ENCODE measurements at places on chromosomes 3 and 15.
A peak's percentile ranks its signal among the peaks of the same experiment; 100 is the strongest.

GRCh38 chr15:100558771-100559254 lies 30.1 kb upstream of the CERS3 start:
- no peak for DNase-seq

DNA sequence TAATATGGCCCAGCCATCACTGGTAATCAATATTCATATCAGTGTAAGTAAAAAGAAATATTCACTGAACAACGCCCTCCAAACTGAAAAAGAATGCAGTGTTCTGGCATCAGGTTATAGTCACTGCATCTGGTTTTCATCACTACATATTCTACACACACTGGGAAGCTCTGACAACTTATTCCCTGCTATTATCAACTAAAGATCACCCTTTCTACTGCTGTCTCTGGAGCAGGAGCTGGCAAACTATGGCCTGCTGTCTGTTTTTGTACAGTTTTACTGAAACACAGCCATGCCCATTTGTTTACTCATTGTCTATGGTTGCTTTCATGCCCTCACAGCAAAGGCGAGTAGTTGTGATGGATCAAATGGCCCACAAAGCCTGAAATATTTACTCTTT lies 35.3 kb downstream of the TUBGCP4 start:
- no peak for DNase-seq

- no peak for DNase-seq
Observed at GRCh38 chr3:10228248-10228950, 19.9 kb upstream of the TATDN2 start.

DNA sequence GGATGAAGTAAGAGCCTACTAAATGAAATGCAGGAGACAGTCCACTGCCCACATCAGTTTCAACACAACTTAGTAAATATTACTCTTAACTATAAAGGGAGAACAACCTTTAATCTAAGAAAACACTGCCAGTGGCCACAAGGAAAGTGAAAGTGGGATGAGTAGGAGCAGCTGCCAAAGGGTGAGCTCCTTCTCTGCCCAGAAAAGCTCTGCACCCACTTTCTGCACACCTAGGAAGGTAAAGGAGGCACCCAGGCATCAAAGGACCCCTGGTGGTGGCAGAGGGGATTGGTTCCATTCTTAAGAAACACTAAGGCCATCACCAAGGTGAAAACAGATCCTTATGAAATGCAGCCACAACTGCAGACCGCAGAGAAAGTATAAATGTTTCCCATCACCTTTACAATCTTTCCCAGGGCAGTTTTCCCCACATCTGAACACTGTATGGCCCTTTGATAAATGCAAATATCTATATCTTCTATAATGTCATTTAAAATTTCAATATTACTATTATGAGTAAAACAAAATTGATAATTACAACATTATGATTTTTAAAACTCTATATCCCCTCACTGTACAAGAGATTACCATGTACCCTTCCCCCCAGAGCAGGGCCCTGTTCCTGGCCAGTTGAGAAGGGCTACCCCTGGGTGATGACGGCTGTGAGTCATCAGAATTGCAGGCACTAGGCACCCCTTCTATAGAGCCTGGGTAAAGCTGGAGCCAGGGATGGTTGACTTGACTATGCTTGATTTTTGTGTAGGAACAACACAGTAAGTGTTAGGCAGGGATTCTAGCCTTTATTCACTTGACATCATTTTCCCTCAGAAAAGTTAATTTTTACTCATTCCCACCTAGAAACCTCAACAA lies 92.0 kb downstream of the SNRK start:
- no peak for DNase-seq

GRCh38 chr3:64278625-64279024 lies 53.4 kb upstream of the PRICKLE2 start:
- DNase-seq = no peak

- no peak for DNase-seq
Observed at GRCh38 chr15:85745525-85746150, 49.1 kb downstream of the KLHL25 start.

- DNase-seq = peak; percentile 59
Observed at GRCh38 chr3:169149349-169149890, 514.1 kb downstream of the MECOM start.

DNA sequence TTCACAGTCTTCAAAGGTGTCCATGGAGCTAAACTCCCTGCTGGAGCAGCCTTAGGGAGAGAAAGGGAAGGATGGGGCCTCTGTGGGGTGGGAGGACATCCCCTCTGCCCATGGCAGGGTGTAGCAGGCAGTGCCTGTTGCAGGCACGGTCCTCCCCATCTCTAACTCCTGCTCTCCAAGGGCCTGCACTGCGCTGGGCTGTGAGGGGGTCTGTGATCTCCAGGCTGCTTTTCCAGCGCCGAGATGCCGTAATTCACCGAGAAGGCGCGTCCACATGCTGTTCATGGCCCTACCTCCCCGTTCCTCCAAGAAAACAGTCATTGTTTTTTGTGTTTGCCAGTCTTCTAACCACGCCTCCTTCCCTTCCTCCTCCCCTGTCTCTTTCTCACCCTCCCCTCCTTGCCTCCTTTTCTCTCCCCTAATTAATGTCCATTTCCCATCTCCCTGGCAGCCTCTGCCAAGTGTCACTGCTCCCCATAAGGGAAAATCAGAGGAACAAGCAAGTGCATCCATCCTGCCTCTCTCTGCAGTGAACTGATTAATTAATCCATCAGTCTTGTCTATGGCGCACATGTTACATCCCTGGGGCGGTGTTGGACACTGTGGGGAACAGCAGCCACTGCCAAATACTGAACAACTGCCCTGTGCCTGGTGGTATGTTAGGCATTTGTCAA lies 17.7 kb upstream of the LAMP3 start:
- DNase-seq = no peak

- DNase-seq = no peak
Observed at GRCh38 chr3:193662757-193663322, 69.8 kb downstream of the OPA1 start.

- no peak for DNase-seq
Observed at GRCh38 chr3:60086811-60087210, 1037.0 kb upstream of the CFAP20DC start.

DNA sequence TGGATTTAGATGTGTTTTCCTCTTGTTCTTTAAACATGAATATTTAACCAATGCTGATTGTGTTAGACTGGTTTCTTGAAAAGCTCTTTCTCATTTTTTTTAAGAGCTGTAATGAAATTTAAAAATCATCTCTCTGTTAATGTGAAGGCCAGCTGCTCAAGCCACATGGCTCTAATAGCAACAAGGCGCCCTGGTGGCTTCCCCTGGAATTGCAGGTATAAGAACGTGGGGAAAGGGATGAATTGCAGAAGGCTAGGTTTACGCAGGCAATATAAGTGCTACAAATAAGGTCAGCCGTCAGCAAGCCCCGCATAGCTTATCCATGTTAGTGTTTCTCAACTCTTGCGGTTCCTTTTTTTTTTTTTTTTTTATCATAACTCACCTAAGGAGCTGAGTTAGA lies 108.5 kb downstream of the SAMMSON start:
- DNase-seq = no peak

- DNase-seq = no peak
Observed at GRCh38 chr3:139780593-139780992, 102.8 kb upstream of the NMNAT3 start.

DNA sequence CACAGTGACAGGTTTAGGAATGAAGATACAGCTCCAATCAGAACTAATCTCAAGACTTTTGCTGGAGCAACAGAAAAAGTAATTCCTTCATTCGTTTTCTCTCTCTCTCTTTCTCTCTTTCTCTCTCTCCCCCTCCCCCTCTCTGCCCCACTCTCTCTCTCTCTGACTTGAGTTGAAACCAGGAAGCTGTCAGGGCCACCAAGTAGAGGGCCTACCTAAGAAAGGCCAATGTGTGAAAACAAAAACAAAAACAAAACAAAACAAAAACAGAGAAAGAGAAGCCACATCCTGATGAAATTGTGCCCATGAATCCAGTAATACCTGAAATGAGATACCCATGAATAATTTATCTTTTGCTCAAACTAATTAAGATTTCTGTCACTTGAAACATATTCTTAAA lies 72.9 kb downstream of the ATP8B4 start:
- DNase-seq = no peak

DNA sequence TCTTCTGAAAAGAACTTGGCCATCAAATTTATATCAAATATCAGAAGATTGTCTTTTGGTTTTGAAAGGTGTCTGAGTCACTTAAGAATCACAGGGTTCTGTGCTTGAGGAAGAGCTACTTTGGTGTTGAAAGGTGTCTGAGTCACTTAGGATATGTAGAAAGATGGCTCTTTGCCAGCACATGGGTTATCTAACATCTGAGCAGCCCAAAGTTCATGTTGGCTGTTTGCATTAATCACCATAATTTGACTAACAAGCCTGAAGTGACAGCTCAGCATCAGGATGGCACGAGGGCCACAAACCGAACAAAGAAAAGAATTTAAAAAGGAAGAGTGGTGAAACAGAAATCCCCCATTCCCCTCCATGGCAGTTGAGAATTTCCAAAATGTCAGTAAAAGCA lies 190.5 kb upstream of the CMC1 start:
- DNase-seq = no peak

DNA sequence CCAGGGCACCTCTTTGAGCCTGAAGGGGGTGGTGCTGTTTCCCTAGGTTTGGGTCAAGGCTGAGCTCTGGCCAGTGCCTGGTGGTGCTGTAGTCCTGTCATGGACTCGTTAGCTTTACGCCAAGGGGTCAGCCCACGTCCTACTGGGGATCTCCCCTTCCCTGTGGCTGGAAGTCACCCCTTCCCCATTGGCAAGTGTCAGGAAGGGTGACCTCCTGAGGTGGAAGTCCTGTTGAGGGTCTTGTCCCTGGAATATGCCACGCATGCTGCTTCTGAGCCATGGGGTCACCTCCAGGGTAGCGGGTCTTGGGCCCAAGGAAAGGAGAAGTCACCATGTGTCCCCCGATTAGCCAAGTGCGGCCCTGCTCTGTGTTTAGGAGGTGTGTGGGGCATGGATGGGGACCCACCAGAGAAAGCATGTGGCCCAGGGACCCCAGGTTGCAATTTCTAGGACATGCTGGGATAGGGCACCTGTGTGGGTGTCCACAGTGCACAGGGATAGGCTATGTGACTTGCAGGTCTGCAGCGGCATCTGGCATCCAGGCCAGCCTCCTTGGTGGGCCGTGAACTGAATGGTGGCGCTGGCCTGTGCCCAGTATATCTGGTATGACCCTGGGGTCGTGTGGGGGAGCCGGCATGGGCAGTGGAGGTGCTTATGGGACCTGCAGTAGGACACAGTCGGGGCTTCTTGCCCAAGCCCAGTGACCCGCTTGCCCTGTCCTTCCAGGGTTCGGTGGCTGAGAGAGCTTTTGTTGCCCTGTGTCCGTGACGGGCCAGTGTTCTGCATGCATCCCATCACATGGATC lies 226.7 kb downstream of the SNRPN start:
- DNase-seq = no peak

GRCh38 chr15:56325186-56325585 lies 40.0 kb upstream of the TEX9 start:
- no peak for DNase-seq

GRCh38 chr3:72938471-72939265 lies 50.8 kb downstream of the GXYLT2 start:
- no peak for DNase-seq

DNA sequence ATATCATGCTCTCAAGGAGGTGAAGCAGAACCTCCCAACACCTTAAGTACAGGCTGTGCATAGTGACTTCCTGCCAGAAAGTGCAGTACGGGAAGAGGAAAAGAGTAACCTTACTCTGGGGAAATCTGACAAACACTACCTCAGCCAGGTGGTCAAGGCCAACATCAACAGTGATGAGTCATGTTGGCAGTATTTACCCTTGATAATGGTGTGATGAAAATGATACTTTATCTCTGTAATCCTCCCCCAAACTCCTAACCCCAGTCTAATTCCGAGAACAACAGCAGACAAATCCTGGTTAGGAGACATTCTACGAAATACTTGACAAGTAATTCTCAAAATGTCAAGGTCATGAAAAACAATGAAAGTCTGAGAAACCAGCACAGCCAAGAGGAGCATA lies 26.5 kb downstream of the ANKDD1A start:
- no peak for DNase-seq
